ENCODE measurements at places on chromosomes 7 and 10. TPM values are rescaled to one million over a fixed set of nuclear protein-coding genes. Genes with fewer than 3 reads are reported as not detected.
A peak's percentile ranks its signal among the peaks of the same experiment; 100 is the strongest.

KEL gene
- total RNA-seq: 0.64 TPM

DPYSL4 gene
- total RNA-seq: 402 TPM

MYO3A gene
- 0.22 TPM for total RNA-seq

TMEM196 gene
- total RNA-seq: 3.6 TPM

MBL2 gene
- total RNA-seq: not detected

COL28A1 gene
- 0.39 TPM for total RNA-seq

RBM17 gene
- 171 TPM for total RNA-seq

SPDYE11 gene
- total RNA-seq: 0.25 TPM

EBF3 gene
- 544 TPM for total RNA-seq

FGL2 gene
- total RNA-seq: not detected

GRCh38 chr10:113869789-113870188 is 15.3 kb downstream of the NHLRC2 start:
- no peak for DNase-seq
- no peak overlapping the region for H3K4me3 ChIP-seq
- H3K27me3 ChIP-seq: no peaks in the 10 kb centered on the region
- H3K4me1 ChIP-seq: no peaks in the 10 kb centered on the region
- no peak overlapping the region for H3K27ac ChIP-seq

DNA sequence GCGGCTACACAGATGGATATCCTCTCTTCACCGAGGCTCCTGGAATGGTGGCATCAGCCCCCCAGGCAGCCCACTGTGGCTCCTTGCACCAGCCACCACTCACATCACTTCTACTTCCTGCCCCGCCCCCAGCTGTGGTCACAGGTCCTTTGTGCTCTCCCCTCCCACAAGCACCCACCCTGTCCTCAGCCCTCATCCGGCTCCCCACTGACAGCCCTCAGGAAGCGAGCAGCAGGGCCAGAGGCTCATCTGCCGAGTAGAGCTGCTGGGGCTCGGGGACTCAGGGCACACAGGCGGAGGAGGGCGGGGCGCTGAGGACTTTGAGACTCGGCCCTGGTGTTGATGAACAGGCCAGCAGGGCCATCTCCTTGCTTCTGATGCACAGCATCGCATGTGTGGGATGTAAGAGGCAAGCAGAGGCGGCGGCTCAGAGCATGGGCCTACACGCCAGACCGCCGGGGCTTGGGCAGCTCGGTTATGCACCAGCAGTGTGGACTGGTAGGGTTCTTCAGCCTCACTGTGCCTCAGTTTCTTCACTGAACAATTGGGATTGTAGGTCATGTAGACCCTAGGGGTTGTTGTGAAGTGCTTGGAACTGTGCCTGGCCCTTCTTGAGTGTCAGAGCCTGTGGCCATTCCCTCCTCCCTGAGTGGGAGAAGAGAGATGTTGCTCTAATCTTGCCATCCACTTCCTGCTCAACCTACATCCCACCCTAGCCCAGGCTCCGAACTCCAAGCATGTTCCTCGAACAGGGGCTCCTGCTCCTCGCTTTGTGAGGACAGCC is at the start of gene PRF1:
PRF1 (minus strand) TSS at position 77 of the 784 bp plus-strand sequence. CDS start 1,839 bp downstream, outside the sequence.
- no peak within 1 kb of the TSS for H3K4me3 ChIP-seq
- no peak for DNase-seq
- H3K27me3 ChIP-seq: no peaks in the 10 kb centered on the region
- H3K36me3 ChIP-seq: peaks cover 4% of the 10 kb centered on the region

GRCh38 chr7:2808891-2809665 is 35.0 kb downstream of the GNA12 start:
- peaks cover 37% of the 10 kb centered on the region for H3K4me1 ChIP-seq
- no peak overlapping the region for H3K4me3 ChIP-seq

- H3K36me3 ChIP-seq: peaks cover 5% of the 10 kb centered on the region
- peak overlapping the region; percentile 100 for H3K4me3 ChIP-seq
- H3K27me3 ChIP-seq: peaks cover 16% of the 10 kb centered on the region
- DNase-seq: no peak
- peak overlapping the region; percentile 99 for H3K27ac ChIP-seq
- peaks cover 18% of the 10 kb centered on the region for H3K4me1 ChIP-seq
Measured at GRCh38 chr10:27152687-27153086, 1.5 kb downstream of the YME1L1 start.

DNA sequence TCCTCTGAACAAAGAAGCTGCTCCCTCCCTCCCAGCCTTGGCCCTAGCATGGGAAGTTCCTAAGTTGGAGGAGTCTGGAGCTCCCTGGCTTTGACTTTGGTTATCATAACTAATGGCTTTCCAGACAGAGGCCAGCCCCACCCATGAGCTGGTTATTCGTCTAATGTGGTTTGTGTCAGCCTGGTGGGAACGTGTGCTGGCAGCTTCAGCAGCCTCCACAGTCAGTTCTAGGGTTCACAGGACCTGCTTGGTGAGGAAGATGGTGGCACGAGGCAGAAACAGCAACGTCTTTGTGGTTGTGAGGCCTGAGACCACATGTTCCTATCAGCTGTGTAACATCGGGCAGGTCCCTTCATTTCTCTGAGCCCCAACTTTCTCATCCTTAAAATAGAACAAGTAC is 103.1 kb downstream of the PAXIP1 start:
- peaks cover 5% of the 10 kb centered on the region for H3K36me3 ChIP-seq
- DNase-seq: no peak
- no peak overlapping the region for H3K27ac ChIP-seq
- H3K4me1 ChIP-seq: no peaks in the 10 kb centered on the region

DNA sequence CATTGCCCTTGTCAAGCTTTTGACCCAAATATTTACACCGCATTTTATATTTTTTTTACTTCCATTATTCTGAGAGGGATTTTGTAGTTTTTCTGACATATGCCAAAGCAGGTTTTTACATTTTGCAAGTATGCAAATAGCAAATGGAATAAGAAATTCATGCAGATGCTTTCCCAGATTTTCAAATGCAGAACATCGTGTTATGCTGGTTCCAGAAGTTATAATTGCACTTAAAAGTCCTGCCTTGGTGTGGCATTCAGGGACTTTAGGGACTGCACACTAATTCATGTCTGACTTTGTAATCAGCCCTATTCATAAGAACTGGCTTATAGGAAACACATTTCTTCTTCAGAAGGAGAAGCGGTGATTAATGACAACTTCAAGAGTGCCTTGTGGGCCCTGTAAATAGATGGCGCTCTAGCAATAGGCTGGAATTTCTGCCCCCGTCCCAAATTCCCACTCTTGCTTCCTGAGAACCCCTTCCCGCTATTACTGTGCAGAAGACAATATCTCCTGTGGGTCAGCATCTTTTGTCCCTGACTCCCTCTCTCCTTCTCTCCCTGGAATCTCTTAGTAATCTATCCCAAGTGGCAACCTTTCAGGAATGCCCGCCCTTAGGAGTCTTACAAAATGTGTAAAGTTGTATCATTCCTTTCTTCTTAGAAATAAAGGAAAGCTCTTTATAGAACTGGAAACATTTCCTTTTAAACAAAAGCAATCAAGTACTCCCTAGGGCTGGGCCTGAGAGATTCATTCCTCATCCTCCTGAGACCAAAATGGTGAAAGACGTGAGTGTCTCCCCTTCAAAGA is 264.0 kb downstream of the INHBA start:
- DNase-seq: no peak
- peaks cover 5% of the 10 kb centered on the region for H3K4me1 ChIP-seq
- no peak overlapping the region for H3K4me3 ChIP-seq
- H3K27me3 ChIP-seq: no peaks in the 10 kb centered on the region

- H3K36me3 ChIP-seq: no peaks in the 10 kb centered on the region
- H3K4me1 ChIP-seq: no peaks in the 10 kb centered on the region
- no peak for DNase-seq
- no peak overlapping the region for H3K4me3 ChIP-seq
- H3K27ac ChIP-seq: no peak overlapping the region
Measured at GRCh38 chr7:134279336-134279735, 37.4 kb downstream of the SLC35B4 start.

DNA sequence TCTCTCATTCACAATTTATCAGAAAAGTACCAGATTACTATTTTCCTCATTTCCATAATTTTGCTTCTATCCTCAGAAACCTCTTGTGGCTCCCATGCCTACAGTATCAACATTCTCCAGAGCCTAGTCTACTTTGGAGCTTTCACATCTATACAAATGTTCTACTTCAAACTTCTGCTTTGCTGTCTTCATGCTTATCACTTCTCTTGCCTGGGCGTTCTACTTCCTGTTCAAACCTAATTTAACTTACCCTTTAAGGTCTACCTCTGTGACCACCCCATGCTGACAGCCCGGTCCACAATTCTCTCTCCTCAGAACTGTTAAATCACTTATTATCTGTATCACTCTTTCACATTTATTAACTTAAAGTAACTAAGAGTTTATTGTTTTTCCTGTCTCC is 6.1 kb upstream of the PTPN12 start:
- no peak overlapping the region for H3K4me3 ChIP-seq
- no peaks in the 10 kb centered on the region for H3K36me3 ChIP-seq
- DNase-seq: no peak

DNA sequence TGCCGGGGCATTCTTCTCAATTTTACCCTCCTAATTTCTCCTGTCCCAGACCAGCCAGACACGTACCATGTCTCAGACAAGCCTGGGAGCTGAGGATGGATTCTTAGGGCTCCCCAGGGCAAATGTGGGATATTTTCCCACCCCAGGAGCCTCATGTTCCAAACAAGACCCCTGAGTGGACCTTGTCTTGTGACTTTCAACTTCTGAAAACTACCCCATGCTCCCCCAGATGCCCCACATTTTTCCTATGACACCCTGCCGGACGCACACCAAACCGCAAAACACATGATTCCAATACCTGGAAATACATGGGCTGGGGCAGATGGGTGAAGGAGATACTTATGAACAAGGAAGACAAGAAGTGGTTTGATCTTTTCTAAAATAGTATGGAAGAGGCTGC is 874 bp downstream of the GIMAP5 start:
- no peaks in the 10 kb centered on the region for H3K4me1 ChIP-seq
- no peak for DNase-seq
- no peak overlapping the region for H3K4me3 ChIP-seq

GRCh38 chr7:953547-954327 is 743 bp downstream of the ADAP1 start:
- no peak overlapping the region for H3K27ac ChIP-seq
- DNase-seq: peak; percentile 65
- no peak overlapping the region for H3K4me3 ChIP-seq
- H3K4me1 ChIP-seq: peaks cover 5% of the 10 kb centered on the region
- no peaks in the 10 kb centered on the region for H3K36me3 ChIP-seq
- H3K27me3 ChIP-seq: peaks cover 7% of the 10 kb centered on the region

DNA sequence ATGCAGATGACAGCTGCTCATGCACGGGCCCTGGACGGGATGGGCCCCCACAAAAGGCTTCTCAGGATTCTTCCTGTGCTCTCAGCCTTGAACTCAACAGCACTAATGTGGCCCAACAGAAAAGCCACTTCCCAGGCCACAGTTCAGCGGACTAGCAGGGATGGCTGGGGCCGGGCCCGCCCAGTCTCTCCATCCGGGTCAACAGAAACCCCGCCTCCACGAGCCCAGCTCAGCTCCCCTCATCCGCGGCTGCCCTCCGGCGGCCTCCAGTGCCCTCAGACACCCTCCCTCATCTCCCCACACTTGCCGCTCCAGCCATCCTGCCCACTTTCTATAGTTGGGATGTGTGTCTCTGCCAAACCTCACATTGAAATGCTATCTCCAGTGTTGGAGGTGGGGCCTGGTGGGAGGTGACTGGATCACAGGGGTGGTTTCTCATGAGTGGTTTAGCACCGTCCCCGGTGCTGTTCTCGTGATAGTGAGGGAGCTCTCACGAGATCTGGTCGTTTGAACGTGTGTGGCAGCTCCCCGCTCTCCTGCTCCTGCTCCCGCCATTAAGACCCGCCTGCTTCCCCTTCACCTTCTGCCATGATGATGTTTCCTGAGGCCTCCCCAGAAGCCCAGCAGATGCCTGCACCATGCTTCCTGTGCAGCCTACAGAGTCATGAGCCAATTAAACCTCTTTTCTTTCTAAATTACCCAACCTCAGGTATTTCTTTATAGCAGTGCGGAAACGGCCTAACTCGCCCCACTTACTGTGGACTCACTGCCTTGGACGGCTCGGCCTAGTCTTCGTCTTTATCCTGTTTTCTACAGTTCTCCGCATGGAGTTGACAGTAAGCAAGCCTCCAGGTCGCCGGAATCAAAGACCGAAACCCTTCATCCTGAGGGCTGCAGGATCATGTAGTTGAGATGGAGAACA is 169.9 kb upstream of the RNF32 start:
- no peaks in the 10 kb centered on the region for H3K27me3 ChIP-seq
- H3K4me1 ChIP-seq: no peaks in the 10 kb centered on the region
- no peak for DNase-seq
- H3K27ac ChIP-seq: no peak overlapping the region
- H3K36me3 ChIP-seq: peaks cover 4% of the 10 kb centered on the region

DNA sequence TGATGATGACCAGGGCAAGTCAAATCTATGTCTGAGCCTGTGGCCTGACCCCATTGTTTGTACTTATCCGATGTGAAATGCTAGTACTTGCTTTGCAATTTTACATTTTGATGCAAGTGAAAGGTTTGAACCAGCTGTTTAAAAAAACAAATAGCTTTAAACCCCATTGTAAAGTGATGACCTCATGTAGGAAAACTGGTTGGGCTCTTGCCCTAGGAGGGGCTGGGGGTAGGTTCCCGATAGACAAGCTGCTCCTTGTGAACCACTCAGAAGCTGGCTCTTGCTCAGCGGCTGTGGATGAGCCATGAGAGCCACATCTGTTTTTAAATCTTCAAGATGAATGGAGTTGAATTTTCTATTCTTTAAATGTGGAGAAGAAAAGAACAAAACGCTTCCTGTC is 185.3 kb downstream of the WDR11 start:
- no peaks in the 10 kb centered on the region for H3K36me3 ChIP-seq
- H3K27me3 ChIP-seq: no peaks in the 10 kb centered on the region
- no peak for DNase-seq
- no peak overlapping the region for H3K27ac ChIP-seq
